ENCODE measurements at places on chromosomes 3 and 15.
A peak's percentile ranks its signal among the peaks of the same experiment; 100 is the strongest.

- no peak for DNase-seq
These were observed 22.7 kb upstream of the IREB2 start for GRCh38 chr15:78415284-78415683.

- peak; percentile 15 for DNase-seq
These were observed at the start of gene PLSCR4 for GRCh38 chr3:146250449-146251382. PLSCR4 (minus strand) TSS chr3:146251105; CDS start chr3:146222071, 29,034 bp downstream.

DNA sequence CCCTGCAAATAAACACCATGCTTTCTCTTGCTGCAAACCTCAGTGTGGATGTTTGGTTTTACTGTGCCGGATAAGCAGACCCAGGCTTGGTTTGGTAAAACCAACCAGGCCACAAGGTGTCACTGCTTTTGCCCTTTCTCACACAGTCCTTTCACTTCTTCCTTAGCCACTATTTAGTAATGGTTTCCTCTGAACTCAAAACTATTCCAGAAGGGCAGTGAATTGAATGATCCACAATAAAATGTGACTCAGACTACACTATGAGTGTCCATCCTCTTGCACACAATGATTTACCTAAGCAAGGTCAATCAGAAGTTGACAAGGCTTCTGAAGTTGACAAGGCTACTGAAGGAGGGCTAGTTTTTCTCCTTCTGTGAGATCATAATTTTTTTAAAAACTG lies 552.4 kb upstream of the CCDC54 start:
- DNase-seq: no peak

GRCh38 chr3:147361454-147362420 lies 44.6 kb downstream of the ZIC4 start:
- DNase-seq: peak; percentile 3

- no peak for DNase-seq
These were observed 972.2 kb downstream of the OTOL1 start for GRCh38 chr3:162468791-162469190.

DNA sequence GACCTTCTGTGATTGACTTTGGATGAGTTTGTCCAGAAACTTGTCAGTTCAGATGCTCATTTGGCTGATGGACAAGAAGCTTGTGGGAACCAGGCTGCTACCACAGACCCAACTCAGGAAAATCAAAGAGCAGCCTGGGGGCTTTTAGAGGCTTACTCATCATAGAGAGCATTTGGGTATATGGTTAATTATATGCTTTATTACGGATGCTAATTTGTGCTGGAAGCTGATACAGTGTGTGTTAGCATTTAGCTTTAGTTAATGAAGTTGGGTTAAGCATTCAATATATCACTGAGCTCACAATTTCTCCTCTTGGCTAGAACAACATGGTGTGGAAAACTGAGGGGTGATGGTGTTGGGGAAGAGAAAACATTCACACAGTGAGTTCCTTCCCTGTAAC lies 664.2 kb upstream of the CFAP20DC start:
- DNase-seq: no peak

DNA sequence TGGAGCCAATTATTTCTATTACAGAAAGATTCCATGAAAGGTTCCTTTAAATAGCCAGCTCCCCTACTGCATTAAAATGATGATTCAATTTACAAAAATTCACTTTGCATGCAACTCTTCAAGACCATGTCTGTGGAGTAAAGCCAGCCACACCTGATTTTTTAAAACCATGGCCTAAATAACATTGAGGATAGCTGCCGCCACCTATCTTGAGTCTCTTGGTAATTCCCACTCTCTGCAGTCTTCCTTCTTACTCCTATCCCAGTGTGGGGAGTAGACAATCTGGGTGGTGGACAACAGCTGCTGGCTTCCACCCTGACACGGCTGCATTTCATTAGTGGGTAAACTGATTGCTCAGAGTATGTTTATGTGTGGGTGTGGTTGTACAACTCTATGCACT lies 10.7 kb downstream of the LRTM1 start:
- no peak for DNase-seq

DNA sequence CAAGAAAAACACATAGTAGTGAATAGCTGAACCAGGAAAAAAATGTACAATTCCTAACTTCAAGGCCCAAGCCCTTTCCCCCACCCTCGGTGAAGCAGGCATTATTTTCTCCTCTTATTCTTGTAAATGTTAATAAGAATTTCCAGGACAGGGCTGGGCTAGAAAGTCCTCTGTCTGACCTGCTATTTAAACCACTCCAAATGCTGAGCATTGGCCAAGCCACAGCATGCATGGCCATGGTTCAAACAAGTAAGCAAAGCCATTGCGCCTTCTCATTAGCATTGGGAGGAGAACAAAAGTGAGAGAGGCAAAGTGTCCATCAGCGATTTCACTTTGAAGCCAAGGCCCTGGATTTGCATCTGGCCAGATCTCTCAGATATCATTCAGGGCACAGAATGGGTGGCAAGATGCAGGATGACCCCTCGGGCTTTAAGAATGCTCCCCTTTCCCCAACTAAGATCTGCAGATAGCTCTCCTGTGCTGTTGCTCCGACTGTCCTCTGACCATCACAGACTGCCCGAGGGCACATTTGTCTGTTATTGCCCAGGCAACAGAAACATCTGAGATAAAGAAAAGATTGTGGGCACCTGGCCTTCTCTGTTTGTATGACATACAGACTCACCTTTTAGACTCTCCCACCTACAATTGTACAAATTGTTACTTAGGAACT lies 46.3 kb downstream of the CEMIP start:
- no peak for DNase-seq

DNA sequence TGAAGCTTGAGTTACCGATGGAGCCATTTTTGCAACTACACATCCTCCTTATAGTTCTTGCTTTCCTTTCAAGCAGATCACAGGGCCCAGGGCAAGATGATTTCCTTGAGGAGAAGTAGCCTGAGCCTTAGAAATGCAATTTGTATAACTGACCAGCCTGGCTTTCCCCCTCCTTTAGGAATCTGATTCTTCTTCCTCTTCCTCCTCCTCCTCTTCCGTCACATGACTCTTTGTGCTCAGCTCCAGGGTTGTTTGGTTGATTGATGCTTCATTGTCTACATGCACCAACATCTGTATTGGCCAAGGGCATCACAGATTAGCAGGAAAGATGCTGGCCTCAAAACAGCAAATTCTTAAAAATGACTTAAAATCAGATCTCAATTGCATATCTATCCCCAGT lies 3.3 kb downstream of the SNAPC5 start:
- no peak for DNase-seq

- no peak for DNase-seq
These were observed 12.3 kb upstream of the CRBN start for GRCh38 chr3:3191675-3192285.

- DNase-seq: no peak
These were observed 36.4 kb upstream of the GSK3B start for GRCh38 chr3:120130656-120131055.

DNA sequence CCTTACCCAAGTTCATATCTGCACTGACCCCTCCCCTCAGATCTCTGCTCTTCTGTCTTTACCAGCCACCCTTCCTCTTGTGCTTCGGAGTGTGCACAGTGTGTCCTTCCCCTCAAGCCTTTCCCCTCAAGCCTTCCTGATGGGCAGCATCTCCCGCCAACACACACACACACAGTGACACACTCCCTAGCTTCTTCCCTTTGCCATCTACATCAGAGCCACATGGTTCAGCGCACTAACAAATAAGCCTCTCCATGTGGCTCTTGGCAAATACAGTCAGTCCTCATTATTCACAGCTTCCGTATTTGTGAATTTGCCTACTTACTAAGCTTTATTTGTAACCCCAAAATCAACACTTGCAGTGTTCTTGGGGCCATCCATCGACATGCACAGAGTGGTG lies 37.5 kb downstream of the SH3BP5 start:
- no peak for DNase-seq

- no peak for DNase-seq
These were observed 193.3 kb upstream of the TOPAZ1 start for GRCh38 chr3:44048196-44048924.

DNA sequence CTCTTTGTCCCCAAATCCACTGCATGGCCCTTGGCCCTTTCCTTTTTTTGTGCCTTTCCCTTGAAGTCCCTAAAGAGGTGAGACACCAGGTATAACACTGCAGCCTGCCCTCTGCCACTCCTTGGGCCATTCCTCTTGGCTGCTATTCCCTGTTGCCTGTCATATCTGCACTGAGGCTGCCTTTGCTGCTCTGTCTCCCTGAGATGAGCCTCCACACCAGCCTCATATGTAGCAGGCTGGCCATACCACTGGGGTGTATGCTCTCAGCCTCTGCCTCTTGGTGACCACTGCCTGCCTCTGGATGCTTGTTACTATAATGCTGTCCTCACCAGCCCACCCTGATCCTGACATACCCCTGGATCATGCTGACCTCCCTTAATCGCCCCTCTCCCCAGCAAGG lies 252.0 kb downstream of the CLSTN2 start:
- no peak for DNase-seq

- no peak for DNase-seq
These were observed 160.4 kb downstream of the CHL1 start for GRCh38 chr3:356952-357351.

DNA sequence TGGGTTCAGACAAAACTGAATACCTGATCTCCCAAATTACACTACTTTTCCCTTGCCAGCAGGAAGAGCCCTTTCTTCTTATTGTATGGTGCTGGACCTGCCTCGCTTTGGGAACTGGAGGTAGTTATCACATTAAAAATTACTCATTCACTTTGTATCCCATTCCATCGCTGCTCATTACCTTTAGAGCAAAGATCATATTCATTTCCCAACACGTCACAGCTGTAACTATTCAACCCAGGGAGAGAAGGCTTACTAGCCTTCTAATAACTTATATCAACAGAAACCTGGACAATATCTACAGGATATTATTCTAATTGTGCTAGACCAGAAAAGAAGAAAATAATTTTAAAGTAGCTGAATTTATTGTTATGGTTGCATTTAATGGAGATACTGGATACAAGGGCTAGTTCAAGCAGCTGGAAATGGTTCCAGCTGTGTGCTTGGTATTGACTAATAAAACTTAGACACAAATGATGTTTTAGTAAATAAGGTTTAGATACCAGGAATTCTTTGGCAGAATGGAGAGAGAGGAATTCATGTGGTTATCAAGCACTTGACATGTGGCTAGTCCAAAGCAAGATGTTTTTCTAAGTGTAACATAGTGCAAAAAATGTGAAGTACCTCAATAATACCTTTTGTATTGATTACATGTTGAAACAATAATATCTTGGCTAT lies 656.3 kb downstream of the ROBO1 start:
- DNase-seq: no peak

- no peak for DNase-seq
These were observed 293.6 kb upstream of the ICE2 start for GRCh38 chr15:60772395-60773120.

GRCh38 chr15:94186770-94187331 lies 44.5 kb upstream of the MCTP2 start:
- no peak for DNase-seq

GRCh38 chr15:71083349-71083748 lies 31.9 kb upstream of the THSD4 start:
- no peak for DNase-seq

DNA sequence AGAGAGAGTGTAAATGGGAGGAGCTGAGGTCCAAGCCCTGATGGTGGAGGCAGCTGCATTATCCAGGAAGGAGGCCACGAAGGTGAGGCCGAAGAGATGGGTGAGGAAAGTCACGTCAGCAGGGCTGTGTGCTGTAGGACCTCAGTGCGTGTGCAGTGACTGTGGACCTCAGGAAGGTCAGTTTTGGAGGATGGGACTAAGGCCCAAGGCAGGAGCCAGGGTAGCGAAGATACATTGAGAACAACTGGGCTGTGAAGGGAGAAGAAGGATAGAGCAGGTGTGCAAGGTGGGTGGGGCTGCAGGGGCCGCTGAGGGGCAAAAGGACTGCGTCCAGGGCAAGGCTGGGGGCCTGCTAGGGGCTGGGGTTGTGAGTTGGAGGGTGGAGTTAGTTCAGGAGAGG lies 4.9 kb downstream of the KLHL40 start:
- DNase-seq: no peak

DNA sequence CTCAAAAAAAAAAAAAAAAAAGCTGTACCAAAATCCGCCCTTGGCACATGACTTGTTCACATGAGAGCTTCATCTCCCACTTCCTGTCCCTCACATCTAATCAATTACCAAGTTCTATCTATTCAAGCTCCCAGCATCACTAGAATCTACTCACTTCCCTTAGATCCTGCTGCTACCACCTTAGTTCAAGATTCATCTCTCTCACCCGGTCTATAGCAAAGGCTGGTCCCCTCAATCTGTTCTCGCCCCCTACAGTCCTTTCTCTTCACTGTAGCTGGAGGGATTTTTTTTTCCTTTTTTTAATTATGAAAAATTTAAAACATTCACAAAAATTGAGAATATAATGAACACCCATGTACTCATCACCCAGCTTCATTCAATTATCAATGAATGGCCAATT lies 16.7 kb upstream of the GPR160 start:
- DNase-seq: no peak

- no peak for DNase-seq
These were observed 405.3 kb downstream of the VPS13C start for GRCh38 chr15:61654918-61655317.

DNA sequence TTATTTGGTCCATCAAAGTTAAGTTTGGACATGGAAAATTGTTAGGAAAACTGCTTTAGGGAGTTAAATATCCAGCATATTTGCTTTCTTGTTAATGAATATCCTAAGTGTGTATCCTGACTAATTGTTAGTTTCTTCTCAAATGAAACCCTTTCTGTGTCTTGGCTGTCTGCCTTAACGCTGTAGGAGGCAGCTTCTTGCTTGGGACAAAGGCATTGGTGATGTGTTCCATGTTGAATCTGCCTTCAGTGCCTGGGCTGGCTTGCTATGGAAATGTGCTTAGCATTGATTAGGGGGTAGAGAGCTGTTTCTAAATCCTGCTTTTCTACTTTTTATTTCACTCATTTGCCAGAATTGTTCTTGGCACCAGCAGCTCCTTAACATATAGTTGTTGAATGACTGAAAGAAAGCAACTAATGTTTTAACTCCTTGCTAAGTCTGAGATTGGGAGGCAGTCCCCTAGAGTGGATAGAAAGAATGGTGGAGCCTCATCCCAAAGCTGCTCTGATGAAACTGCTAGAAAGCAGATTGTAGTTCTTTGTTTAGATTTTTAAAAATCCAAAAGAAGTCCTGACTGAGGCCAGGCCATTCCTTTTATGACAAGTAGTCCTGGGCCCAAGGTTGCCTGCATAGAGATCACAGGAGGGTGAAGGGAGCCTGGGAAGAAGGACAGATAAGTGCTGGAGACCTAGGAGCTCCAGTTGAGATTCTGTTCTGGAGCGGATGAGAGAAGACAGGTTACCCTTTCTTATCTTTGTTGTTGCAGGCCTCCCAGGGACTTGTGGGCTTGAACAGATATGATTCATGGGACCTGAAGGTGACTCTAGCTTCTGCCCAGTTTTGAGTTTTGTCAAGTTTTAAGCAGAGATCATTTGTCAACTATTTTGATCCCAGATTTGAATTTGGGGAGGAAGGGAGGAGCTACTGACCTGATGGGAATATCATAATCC lies 39.3 kb downstream of the OXNAD1 start:
- peak; percentile 11 for DNase-seq

All from nucleus accumbens (tissue), 56 donors.